ENCODE measurements at places on chromosomes 1 and 21.

- DNase-seq: no peak
Observed at GRCh38 chr1:87202451-87202850, 126.2 kb upstream of the LMO4 start.

- no peak for DNase-seq
Observed at GRCh38 chr1:86733340-86733739, 29.0 kb downstream of the SH3GLB1 start.

- DNase-seq: no peak
Observed at GRCh38 chr1:236875975-236876374, 80.9 kb downstream of the MTR start.

DNA sequence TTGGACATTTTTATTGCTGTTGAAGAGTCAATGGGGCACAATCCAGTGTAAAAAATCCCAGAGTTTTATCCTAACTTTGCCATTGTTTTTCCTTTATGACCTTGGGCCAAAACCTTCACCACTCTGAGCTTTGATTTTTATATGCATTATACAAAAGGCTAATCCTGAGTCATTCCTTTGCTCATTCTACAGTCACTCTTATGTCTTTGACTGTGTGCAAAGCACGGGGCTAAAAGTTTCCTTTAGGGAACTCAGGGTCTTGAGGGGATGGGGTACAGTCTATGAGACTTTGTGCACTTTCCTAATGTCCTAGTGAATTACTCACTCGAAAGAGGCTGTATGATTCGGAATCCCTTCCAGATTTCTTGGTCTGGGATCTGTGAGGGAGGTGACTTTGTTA lies 543.2 kb upstream of the CAMK1G start:
- no peak for DNase-seq

DNA sequence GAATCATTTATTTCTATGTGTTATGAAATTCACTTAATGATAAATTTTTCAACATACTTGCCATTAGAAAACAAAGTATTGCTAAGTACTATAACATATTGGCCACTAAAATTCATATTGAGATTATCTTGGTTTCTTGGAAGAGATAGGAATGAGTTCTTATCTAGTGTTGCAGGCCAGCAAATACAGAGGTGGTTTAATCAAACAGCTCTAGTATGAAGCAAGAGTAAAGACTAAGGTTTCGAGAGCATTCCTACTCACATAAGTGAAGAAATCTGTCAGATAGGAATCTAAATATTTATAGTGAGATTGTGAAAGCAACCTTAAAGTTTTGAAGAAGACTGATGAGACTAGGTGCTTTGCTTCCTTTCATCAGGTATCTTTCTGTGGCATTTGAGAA lies 37.9 kb upstream of the FOXE3 start:
- DNase-seq: no peak

DNA sequence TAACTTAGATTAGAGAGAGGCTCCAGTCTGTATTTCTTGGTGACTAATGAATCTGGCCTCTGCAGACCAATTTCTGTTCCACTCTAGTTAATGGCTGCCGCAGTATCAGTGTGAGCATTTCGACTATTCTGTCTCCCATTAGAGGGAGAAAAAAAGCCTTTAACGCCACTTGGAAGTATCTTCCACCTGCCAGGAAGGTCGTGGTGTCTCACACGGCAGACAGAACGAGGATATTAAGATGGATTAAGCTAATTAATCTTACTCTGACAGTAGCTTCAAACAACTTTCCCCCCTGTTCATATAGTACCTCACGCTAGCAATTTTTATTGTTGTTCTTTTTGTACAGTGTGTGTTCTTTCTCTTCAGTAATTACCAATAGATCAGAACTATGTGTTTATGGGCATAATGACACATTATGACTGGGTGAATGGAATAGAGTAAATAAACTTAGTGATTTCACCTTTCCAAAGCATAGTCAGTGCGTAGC lies 153.8 kb downstream of the ADGRL2 start:
- DNase-seq: no peak

DNA sequence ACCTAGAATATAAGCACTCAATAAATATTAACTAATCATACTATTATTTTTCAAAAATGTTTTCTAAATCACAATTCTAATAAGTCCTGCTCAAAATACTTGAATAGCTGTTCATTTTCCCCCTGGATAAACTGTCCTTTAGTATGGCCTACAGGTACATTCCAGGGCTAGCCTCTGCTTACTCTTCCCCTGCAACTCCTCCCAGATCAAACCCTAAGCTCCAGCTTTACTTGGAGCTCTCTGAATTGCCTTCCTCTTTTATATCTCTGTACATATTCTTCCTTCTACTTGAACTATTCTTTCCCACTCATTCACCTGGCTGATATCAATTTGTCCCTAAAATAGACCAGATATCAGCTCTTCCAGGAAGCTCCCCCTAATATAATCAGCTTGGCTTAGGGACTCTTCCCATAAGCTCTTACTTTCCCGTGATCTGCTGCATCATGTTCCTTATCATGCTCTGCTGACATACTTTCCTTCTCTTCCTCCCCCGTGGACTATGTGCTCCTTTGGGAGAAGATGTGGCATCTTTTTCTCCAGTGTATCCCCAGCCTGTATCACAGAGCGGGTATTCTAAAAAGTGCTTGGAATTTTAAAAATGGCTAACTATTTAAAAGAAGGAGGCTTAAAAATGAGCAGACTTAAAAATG lies 43.1 kb upstream of the PIGC start:
- no peak for DNase-seq

DNA sequence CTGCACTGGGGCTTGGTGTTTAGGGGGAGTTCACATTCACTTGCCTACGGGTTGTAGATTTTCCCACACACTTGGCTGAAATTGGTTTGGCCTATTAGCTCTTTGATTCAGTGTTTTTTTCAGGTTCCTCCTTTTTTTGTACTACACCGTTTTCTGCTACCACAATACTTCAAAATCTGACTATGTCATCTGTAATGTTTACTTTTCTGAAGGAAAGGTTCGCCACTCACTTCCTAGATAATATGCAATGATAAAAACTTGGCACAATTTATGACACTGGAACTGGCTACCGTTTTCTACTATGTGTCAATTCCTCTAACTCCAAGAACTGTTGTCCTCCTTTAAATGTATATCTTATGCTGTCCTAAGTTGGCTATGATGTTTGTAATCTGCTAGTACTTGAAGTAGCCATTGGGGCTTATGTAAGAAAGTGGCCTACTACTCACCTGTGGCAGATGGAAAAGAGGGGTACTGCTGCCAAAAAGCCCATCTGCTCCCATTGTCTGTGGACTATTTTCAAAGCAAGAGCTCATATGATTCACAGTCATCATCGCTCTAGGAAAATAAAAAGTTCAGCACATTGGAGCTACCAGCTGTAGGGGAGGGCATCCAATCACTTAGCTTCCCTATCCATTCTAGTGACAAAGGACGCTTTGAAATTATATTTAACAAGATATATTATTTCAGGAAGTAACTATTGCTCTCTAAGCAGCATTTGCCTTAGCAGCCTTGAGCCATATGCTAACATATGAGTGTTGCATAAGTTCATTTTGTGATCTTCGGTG lies 42.4 kb upstream of the BACH1 start:
- DNase-seq: no peak

- DNase-seq: no peak
Observed at GRCh38 chr21:26833011-26833410, 12.2 kb downstream of the ADAMTS1 start.

DNA sequence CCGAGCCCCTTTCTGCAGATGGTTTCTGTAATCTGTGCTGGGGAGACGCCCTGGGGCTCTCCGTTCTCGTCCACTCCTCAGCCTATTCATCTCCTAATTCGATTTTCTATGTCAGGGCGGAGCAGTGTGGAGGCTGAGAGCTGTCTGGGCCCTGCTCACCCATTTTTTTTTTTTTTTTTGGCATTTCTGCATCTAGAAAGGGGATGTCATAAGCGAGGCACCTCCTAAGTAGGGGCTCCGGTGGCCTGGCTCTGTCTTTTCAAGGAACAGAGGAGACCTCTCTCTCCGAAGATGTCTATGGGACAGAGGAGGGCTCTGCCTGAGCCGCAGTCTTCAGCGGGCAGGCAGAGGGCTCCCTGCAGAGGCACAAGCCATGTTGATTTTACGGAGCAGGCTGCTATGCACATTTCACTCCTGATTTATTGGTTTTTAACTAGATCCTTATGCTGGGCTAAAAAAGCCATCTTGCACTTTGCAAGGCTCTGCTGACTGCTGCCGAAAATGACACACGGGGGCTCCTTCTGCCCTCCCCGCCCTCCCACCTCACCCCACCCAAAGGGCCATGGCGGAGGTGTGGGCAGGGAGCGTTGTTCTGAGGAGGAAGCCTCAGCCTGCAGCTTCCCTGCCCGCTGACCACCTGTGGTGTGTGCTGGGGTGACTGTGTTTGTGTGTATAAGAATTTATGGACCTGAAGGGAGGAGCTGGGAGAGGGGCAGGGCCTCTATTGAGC lies 71.0 kb downstream of the FOXD2 start:
- DNase-seq: no peak

DNA sequence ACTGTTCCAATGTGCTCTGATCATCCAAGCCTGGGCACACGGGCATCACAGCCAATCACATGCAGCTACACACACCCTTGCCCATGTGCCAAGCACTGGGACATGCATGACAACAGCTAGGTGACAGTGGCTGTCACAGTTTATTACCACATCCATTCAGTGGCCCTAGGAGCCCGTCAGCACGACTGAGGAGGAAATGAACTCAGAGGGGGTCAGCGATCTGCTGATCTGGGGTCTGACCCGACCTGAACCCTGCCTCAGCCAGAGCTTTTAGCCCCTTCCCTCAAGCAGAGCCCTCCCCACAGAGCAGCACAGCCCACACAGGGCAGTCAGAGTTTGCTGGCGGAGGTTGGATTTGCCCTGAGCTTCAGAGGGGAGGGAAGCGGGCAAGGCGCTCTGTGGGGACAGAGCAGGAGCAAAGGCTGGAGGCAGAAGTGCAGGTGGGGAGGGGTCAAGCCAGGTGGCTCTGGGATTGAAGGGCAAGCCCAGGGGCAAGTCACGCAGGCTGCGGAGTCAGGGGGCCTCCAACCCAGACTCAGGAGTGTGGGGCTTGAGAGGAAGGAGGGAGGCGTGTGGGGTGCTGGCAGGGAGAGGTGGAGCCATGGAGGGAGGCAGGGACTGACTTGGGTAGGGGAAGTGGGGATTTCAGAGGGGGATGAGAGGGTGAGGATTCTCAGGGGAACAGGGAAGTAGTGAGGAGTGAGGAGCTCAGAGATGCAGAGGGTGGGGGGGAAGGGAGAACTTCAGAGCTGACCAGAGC lies 10.4 kb downstream of the SH3BGRL3 start:
- DNase-seq: no peak

- DNase-seq: no peak
Observed at GRCh38 chr1:52919051-52919722, 2.4 kb downstream of the ECHDC2 start.

- DNase-seq: no peak
Observed at GRCh38 chr1:112320058-112320457, 76.0 kb upstream of the CTTNBP2NL start.

- no peak for DNase-seq
Observed at GRCh38 chr1:8274352-8274751, 43.6 kb upstream of the SLC45A1 start.

GRCh38 chr1:115302390-115302961 lies 35.6 kb downstream of the NGF start:
- peak; percentile 63 for DNase-seq

GRCh38 chr1:198099755-198100154 lies 57.0 kb upstream of the NEK7 start:
- no peak for DNase-seq

- no peak for DNase-seq
Observed at GRCh38 chr21:22955559-22955958, 1957.3 kb downstream of the NCAM2 start.

DNA sequence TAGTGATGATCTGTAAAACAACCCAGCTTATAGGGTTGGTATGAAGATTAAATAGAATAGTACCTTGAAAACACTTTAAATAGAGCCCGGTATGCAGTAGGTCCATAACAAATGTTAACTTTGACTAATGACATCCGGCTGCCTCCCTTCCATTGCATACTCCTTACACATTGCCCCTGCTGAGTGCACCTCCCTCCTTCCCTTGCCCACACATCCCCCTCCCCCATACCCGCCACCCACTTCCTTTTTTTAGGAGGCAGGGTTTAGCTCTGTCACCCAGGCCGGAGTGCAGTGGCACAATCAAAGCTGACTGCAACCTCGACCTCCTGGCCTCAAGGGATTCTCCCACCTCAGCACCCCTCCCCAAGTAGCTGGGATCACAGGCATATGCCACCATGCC lies 24.4 kb upstream of the ZC3H12A start:
- DNase-seq: no peak

GRCh38 chr1:207841293-207841692 lies 69.6 kb downstream of the CD34 start:
- DNase-seq: no peak

DNA sequence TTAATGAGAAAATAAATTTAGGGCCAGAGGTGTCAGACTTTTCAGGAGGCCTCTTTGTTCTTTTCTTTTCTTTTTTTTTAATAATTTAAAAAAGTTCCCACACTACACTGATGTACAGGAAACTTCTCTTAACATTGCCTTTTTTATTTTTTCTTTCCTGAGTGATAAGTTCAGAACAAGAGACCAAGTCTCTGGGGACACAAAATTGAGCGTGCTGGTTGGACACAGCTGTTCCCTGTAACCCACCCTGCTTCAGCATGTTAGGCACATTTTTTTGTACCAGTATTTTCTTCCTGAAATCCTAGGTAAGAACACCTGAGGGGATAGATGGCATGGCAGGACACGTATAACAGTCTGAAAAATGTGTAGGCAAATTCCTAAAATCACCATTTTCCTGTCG lies 50.1 kb downstream of the PBX1 start:
- no peak for DNase-seq

GRCh38 chr1:70737125-70737524 lies 310.5 kb downstream of the PTGER3 start:
- DNase-seq: no peak

- no peak for DNase-seq
Observed at GRCh38 chr1:205983925-205984725, 19.1 kb downstream of the RAB7B start.

DNA sequence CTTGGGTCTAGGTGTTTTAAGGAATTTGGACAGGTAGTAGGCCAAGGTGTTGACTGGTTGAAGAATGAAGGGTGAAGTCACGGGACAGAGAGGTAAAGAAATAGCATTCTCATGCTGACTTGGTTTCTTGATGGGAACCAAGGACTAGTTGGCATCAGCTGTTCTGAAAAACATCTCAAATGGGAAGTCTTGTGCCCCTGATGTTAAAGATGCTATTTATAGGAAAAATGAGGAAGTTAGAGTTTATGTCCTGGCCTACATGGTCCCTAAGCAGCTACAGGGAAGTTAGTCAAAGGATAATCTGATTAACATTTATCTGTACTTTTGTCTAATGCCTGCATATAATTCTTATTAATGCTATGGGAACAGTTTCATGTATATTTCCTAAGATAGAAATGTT lies 262.4 kb downstream of the HHIPL2 start:
- DNase-seq: no peak

DNA sequence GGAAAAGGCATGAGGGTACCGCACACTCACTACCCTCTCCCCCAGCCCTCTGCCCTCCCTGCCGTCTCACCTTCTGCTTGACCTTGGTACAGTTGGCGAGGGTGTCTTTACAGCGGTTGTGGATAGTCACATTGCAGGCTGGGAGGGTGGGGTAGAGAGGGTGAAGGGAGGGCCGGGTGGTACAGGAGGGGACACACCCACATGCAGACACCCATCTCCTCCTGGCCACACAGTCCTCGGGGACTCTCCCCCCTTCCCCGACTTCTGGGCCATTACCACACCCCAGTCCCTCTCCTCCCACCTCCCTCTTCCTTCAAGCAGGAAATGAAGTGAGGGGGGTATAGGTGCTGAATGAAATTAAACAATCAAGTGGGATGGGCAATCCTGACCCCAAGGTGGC lies 11.6 kb downstream of the ARHGEF2 start:
- no peak for DNase-seq

- no peak for DNase-seq
Observed at GRCh38 chr1:189708674-189709073, 769.0 kb downstream of the BRINP3 start.

Data from AG04449 (cell line).